ENCODE measurements at places on chromosomes 1 and 21.

GRCh38 chr1:226678251-226678650, 60.8 kb downstream of the ITPKB start:
- DNase-seq, result no peak

DNA sequence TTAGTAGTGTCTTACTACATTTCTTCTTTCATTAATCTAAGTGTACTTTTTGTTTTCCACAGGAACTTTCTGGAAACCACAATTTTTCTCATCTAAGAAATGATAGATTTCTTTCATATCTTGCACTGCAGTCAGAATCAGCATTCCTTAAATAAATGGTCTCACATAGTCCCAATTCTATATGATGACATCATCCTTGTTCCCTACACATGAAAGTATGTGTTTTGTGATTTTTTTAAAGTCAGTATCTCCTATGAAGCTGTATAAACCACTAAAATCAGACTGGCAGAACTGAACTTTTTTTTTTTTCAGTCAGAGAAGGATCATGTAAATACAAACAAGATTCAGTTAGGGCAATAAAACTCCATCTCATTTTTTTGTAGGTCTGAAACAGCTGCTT, 742.6 kb upstream of the CXADR start:
- DNase-seq, result no peak

GRCh38 chr1:47599777-47600176, 161.9 kb downstream of the FOXD2 start:
- no peak for DNase-seq

GRCh38 chr1:158121604-158122254, 59.0 kb upstream of the CD1D start:
- peak; percentile 77 for DNase-seq

DNA sequence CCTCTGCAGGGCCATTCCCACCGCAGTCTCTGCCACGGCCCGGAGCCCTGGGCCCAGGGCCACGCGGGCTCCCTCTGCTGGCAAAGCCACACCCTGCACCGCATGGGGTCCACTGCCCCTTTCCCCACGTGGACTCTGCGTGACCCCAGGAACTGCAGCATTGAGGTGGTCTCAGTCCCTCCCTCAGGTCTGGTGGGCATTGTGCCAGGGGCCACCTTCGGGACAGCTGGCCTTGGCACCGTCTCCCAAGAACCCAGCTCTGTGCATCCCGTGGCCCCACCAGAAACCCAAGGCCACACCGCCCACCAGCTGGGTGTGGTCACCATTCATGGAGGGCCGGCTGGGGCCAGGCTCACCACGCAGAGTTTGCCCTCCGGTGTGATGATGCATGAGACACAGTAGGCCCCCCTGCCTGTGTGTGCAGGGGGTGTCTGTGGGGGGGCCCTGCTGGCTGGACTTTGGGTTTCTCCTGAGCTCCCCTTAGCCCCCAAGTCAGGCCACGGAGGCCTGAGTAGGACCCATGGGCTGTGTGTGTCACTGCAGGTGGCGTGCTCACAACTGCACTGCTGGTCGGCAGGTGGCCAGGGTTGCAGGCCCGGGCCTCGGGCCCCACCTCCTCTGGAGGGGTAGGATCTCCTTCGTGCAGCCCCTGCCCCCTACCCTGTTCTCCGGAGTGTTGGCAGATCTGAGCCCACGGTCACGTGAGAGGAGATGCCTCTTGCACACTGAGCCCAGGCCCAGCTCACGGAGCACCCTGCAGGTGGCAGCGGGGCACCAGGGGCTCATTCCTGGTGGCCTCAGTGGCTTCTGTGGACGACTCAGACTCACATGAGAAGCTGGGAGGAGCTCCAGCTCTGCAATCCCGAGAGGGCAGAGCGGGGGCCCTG, 5.8 kb downstream of the VWA1 start:
- DNase-seq, result peak; percentile 82

GRCh38 chr21:34363733-34364132, at the start of gene KCNE2:
TSS of gene KCNE2 (plus strand) at chr21:34364006. CDS start at chr21:34370479, 6,473 bp downstream.
- peak; percentile 4 for DNase-seq

- DNase-seq, result no peak
Measured at GRCh38 chr1:94672001-94672400, 130.4 kb upstream of the F3 start.

- DNase-seq, result no peak
Measured at GRCh38 chr1:32474954-32475353, 10.1 kb downstream of the ZBTB8B start.

DNA sequence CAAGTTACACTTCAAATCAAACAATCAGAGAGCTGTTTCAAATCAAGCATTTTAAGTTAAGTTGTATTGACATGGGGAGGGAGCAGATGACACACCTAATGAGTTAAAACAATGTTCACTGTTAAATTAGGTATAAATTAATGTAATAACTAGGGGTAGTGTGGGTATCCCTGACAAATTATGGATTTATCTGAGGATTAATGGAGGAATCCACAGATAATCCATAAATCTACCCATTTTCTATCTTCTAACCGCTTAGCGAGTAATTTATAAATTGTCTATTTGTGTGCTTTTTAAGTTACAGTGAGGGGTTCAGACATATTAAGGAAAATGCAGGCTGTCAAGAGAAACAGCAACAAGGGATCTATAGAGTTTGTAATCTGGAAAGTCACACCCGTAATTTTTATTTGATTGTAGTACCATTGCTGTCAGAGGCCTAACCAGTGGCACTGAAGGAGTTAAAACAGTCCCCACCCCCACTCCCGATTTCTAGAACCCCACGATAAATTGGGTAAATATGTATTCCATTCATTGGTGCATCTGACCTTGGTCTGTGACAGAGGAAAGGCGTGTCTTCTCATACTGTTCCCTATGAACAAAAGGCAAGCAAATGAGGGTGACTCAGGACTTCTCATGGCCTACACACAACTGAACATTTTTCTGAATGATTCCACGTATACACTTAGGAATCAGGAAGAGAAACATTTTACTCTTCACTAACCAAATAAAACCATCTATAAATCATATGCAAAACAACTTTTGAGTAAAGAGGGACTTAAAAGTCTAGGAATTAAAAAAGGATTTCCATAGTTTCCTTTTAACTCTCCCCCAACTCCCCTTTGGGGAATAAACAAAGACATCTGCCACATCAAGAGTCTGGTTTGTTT, 7.4 kb downstream of the IRF2BP2 start:
- peak; percentile 53 for DNase-seq

DNA sequence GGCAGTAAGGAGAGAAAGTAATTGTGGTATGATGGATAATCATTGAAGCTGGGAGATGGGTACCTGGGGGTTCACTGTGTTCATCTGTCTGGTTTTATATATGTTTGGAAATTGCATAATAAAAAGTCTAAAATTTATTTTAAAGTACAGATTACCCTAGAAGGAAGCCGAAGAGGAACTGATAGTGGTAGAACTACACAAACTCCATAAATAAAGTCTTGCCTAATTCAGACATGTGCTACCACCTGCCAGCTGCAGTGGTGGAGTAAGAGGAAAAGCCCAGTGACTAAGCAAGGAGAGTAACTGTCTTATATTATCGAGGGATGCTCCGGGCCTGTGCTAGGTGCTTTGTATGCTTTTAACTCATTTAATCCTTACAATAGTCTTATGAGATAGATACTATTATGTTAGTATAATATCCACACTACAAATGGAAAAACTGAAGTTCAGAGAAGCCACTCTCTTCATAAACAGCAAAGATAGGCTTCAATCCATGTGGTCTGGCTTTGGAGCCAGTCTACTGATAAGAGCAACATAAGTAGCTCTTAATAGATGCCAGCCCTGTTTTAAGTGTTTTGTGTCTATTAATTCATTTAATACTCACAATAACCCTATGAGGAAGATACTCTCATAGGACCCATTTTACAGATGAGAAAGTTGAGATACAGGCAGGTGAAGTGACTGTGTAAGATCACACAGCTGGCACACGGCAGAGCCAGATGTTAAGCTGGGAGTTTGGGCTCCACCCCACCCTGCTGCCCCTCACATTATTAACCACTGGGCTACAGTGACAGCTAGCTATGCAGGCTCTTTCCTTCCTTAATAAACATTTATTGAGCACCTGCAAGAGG, 56.8 kb upstream of the HNRNPU start:
- no peak for DNase-seq

- no peak for DNase-seq
Measured at GRCh38 chr1:43446881-43447835, 6.6 kb downstream of the HYI start.

- peak; percentile 27 for DNase-seq
Measured at GRCh38 chr21:46455575-46456385, 2.9 kb upstream of the DIP2A start.

DNA sequence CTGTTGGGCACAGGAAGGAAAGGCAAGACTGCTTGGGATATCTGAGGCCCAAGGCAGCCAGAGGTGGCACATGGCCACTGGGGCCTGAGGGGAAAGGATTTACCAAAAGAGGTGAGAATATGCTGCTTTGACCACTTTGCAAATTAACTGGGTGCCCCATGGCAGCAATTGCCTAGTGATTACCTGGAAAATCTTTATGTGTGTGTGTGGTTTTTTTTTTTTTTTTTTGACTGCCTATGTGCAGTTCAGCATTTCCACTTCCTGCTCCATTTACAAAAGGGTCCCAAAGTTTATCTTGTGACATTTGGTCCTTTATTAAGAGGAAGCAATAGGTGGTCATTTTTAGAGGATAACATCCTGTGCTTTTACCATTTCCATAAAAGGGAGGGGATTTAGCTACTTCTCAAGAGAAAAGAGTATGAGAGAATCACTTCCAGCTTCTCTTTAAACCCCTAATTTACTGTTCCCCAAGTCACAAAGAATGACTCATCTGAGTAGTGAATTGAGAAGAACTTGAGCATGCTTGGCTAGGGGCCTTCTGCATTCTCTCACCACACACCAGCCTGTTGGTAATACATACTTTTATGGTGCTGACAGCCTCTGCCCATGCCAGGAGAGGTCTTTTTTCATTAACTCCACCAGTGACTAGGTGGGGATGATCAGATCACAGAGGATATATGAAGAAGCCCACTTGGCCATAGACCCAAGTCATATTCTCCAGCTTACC, 52.1 kb downstream of the SYDE2 start:
- no peak for DNase-seq

- DNase-seq, result no peak
Measured at GRCh38 chr1:241225741-241226140, 131.3 kb downstream of the RGS7 start.

DNA sequence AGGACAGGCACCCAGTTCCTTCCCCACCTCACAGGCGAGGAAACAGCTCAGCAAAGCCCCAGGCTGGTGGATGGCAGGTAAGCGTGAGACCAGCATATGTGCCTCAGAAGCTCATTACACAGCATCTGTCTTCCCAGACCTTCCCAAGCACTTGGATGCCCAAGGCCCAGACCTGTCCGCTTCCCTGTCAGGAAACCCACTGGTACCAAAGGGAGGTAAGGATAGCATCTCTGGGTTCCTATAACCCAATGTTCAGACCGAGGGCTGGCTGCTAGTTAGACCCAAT, 3.3 kb downstream of the POFUT2 start:
- DNase-seq, result no peak

- DNase-seq, result no peak
Measured at GRCh38 chr1:228989676-228989991, 254.4 kb downstream of the RHOU start.

GRCh38 chr1:204286831-204287421, 72.8 kb downstream of the PLEKHA6 start:
- DNase-seq, result no peak

DNA sequence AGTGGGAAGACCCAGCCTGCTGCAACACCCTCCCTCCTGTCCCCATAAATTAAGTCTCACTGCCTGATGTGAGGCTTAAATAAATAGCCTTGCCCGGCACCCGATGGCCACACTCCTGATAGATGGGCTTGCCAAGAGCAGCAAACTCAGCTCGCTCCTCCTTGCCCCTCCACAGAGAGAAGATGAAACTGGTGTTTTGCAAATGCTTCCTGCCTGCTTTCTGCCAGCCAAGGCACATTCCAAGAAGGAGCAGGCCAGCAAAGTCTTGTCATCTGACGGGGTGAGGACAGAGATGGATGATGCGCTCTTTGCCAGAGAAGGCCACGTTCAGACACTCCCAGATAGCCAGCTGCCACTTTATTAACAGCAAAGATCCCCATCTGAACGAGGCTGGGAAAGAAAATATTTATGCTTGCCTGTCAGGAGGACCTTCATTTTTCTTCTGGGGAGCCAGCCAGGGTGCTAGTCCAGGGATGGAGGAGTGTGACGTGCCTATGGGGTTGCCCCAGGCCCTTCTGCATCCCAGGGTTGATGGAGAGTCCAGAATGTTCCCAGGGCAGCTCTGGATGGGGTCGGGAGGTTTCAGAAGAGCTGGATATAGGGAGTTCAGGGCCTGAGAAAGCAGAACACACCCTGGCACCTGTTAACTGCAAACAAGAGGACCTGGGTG, 265.4 kb downstream of the FOXD2 start:
- no peak for DNase-seq
